ENCODE measurements at places on chromosomes 5 and 9. TPM values are rescaled to one million over a fixed set of nuclear protein-coding genes. Genes with fewer than 3 reads are reported as not detected.

RFX3 gene
- 12.8 TPM for total RNA-seq

ZDHHC11 gene
- total RNA-seq: 13.6 TPM

SERINC5 gene
- total RNA-seq: 21.3 TPM

KIF27 gene
- 2.7 TPM for total RNA-seq

TMEM174 gene
- not detected for total RNA-seq

ABO gene
- 0.36 TPM for total RNA-seq

FANCC gene
- 16.7 TPM for total RNA-seq

TRIM36 gene
- total RNA-seq: 0.12 TPM

NEUROG1 gene
- not detected for total RNA-seq

HTR1A gene
- total RNA-seq: not detected

PCDHGA5 gene
- total RNA-seq: 0.19 TPM

TNFSF8 gene
- total RNA-seq: 148 TPM

- H3K4me1 ChIP-seq: peaks cover 14% of the 10 kb centered on the region
- H3K4me3 ChIP-seq: no peak overlapping the region
- H3K36me3 ChIP-seq: no peaks in the 10 kb centered on the region
- H3K27me3 ChIP-seq: peaks cover 37% of the 10 kb centered on the region
These were observed 68.3 kb downstream of the KCNIP1 start for GRCh38 chr5:170571875-170572852.

GRCh38 chr5:93404246-93404645, 176.8 kb downstream of the NR2F1-AS1 start:
- H3K36me3 ChIP-seq: no peaks in the 10 kb centered on the region
- no peak overlapping the region for H3K4me3 ChIP-seq
- no peaks in the 10 kb centered on the region for H3K27me3 ChIP-seq
- H3K4me1 ChIP-seq: no peaks in the 10 kb centered on the region
- no peak overlapping the region for H3K27ac ChIP-seq

DNA sequence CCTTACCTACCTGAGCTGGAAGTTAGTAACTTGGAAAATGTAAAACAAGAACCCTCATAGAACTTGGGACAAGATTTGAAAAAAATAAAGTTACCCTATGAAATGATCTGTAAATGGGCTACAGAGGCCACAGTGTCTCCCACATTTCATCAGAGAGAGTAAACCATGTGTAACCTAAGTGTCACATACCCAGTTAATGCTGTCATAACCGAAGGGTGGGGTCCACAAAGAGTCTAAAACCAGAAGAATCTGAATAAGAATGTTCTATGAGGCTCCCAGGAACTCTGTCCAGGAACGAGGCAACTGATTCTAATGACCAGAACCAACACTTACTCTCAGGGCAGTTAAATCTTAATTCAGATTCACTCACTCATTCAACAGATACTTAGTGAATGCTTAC, 1.0 kb upstream of the FAM13B start:
- peak overlapping the region; percentile 90 for H3K4me3 ChIP-seq
- H3K27ac ChIP-seq: peak overlapping the region; percentile 96
- H3K4me1 ChIP-seq: peaks cover 38% of the 10 kb centered on the region
- no peaks in the 10 kb centered on the region for H3K27me3 ChIP-seq
- peaks cover 2% of the 10 kb centered on the region for H3K36me3 ChIP-seq

GRCh38 chr9:129720865-129721545, 31.8 kb downstream of the PTGES start:
- no peak for DNase-seq
- no peak overlapping the region for H3K4me3 ChIP-seq
- peaks cover 1% of the 10 kb centered on the region for H3K4me1 ChIP-seq
- H3K27me3 ChIP-seq: peaks cover 3% of the 10 kb centered on the region
- no peaks in the 10 kb centered on the region for H3K36me3 ChIP-seq

DNA sequence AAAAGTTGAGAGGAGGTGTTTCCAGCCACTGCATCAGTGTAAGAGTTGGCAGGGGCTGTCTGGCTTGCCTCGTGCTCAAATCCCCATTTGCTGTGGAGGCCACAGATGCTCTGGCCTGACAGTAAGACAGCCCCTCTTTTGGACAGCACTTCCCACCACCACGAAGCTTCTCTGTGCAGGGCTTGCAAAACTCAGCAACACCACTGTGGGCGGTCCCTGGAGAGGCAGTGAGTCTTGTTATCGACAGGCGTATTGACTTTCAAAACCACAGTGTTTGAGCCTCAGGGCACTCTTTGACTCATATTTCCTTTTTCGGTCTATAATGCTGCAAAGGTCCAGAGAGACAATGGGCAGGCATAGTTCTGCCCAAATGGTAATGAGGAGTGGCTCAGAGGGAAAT, 539.5 kb downstream of the EBF1 start:
- no peak for DNase-seq
- H3K36me3 ChIP-seq: no peaks in the 10 kb centered on the region
- H3K27ac ChIP-seq: no peak overlapping the region
- no peaks in the 10 kb centered on the region for H3K4me1 ChIP-seq
- H3K27me3 ChIP-seq: no peaks in the 10 kb centered on the region

DNA sequence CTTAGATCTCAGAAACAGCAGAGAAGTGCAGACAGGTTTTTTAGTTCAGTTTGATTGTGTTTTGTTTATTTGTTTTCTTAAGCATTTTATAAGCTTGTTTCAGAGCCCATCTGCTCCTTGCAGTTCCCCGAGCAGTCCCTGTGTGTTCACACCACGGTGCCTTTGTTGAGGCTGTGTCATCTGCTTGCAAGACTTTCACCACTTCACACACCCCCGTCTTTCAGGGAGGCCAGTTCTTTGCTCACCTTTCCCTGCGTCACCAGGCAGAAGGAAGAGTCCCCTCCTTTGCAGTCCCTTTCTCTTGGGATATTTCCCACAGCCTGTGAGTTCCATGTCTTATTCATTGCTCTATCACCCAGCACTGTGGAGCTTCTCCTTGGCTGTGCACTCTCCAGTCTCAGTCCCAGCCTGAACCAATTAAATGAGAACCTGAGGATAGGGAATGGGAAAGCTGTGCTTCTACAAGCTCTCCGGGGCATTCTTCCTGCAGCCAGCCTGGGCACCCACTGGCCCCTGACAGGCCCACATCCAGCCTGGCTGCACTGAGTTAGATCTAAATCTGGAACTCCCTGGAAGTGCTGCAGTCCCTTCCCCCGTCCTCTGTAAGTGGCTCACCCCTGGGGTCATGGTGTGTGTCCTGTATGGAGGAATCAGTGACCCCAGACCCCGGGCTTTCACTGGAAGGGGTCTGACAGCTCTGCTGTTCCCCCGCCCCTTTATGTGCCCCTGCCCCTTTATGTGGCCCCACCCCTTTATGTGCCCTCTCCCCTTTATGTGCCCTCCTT, 5.5 kb downstream of the MVB12B start:
- H3K36me3 ChIP-seq: no peaks in the 10 kb centered on the region
- H3K4me3 ChIP-seq: no peak overlapping the region
- no peak for DNase-seq
- peaks cover 8% of the 10 kb centered on the region for H3K4me1 ChIP-seq

DNA sequence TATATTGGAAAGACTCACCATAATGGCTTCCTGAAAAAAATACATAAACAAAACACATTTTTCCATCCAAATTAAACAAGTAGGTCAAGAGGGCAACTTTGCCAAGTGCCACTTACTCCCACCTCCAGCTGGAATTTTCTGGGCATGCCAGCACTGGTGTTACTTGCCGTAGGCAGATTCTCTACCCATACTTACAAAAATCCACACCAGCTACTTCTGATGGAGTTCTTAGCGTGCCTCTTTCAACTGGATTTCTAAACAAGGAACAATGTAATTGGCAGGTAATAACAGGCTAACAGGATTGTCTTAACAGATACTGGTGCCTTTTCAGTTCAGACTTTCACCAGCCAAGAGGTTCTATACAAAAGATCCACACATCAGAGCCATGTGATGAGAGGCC, 301.4 kb downstream of the MLLT3 start:
- no peaks in the 10 kb centered on the region for H3K27me3 ChIP-seq
- H3K4me3 ChIP-seq: peak overlapping the region; percentile 56
- peak overlapping the region; percentile 94 for H3K27ac ChIP-seq
- peaks cover 72% of the 10 kb centered on the region for H3K4me1 ChIP-seq

DNA sequence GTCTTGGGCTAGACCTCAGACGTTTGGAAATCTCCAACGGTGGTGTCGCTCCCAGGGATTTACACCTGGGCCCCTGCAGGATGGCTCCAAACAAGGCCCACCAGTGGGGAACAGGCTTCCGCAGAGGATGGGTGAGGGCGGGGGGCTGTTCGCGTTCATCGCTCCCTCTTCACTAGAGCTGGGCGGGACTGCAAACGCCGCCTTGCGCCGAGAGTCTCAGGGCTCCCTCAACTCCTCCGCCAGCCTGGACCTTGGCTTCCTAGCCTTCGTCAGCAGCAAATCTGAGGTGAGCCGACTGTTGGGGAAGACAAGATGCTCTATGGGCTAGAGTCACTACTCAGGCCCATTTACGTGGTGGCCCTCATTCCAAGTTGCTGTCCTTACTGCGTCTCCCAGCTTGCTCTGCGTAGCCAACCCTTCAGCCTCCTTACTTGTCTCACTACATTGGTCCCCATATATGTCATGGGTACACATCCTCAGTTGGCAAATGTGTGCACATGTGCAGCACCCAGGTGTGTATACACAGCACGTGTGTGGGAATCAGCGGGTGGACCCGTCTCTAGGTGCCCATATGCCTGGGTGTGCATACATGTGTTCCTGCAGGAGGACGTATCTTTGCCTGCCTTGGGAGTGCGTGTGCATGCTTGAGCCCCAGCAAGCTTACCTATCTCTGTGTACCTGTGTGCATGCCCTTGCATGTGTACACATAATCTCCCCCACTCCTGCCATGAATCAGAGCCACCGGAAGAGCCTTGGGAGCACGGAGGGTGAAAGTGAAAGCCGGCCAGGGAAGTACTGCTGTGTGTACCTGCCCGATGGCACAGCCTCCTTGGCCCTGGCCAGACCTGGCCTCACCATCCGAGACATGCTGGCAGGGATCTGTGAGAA, 10.5 kb downstream of the RGS14 start:
- H3K4me3 ChIP-seq: no peak overlapping the region
- no peaks in the 10 kb centered on the region for H3K27me3 ChIP-seq
- DNase-seq: no peak
- H3K36me3 ChIP-seq: peaks cover 42% of the 10 kb centered on the region

- H3K4me1 ChIP-seq: peaks cover 2% of the 10 kb centered on the region
- H3K27me3 ChIP-seq: no peaks in the 10 kb centered on the region
- DNase-seq: no peak
- no peak overlapping the region for H3K27ac ChIP-seq
These were observed 13.8 kb upstream of the CLIC3 start for GRCh38 chr9:137009938-137010732.

DNA sequence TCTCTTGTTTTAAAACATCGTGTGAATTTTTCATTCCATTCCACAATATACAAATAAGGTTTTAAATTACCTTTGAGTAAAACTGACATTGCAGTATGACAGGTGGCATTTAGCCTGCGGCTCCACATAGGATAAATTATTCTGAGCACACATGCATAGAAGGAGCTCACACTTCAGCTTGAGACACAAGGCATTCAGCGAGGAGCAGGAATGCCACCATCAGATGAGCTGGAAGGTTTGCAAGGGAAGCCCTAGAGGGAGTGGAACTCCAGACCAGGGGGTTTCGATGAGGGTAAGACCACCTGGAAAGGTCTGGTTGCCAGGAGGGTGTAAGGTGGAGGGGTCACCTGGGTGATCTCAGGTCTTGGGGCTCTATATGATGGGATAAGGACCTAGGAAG, 259.0 kb upstream of the ADRA1B start:
- no peak overlapping the region for H3K27ac ChIP-seq
- no peaks in the 10 kb centered on the region for H3K27me3 ChIP-seq
- no peaks in the 10 kb centered on the region for H3K4me1 ChIP-seq
- H3K36me3 ChIP-seq: no peaks in the 10 kb centered on the region

- no peak overlapping the region for H3K27ac ChIP-seq
- no peak overlapping the region for H3K4me3 ChIP-seq
- no peaks in the 10 kb centered on the region for H3K4me1 ChIP-seq
- DNase-seq: no peak
These were observed 616.8 kb downstream of the TLE4 start for GRCh38 chr9:80188579-80188978.

- no peaks in the 10 kb centered on the region for H3K36me3 ChIP-seq
- DNase-seq: no peak
- H3K27me3 ChIP-seq: no peaks in the 10 kb centered on the region
- H3K4me3 ChIP-seq: no peak overlapping the region
- no peak overlapping the region for H3K27ac ChIP-seq
These were observed 178.9 kb upstream of the TUSC1 start for GRCh38 chr9:25857147-25857546.

- H3K4me1 ChIP-seq: peaks cover 10% of the 10 kb centered on the region
- no peak for DNase-seq
- no peak overlapping the region for H3K4me3 ChIP-seq
- no peaks in the 10 kb centered on the region for H3K27me3 ChIP-seq
- no peak overlapping the region for H3K27ac ChIP-seq
- H3K36me3 ChIP-seq: peaks cover 32% of the 10 kb centered on the region
These were observed 31.6 kb downstream of the NNT start for GRCh38 chr5:43634621-43635020.

GRCh38 chr9:121286973-121287741, 19.2 kb downstream of the GSN start:
- H3K4me1 ChIP-seq: peaks cover 28% of the 10 kb centered on the region
- H3K4me3 ChIP-seq: peak overlapping the region; percentile 30
- peak overlapping the region; percentile 76 for H3K27ac ChIP-seq
- H3K36me3 ChIP-seq: no peaks in the 10 kb centered on the region

DNA sequence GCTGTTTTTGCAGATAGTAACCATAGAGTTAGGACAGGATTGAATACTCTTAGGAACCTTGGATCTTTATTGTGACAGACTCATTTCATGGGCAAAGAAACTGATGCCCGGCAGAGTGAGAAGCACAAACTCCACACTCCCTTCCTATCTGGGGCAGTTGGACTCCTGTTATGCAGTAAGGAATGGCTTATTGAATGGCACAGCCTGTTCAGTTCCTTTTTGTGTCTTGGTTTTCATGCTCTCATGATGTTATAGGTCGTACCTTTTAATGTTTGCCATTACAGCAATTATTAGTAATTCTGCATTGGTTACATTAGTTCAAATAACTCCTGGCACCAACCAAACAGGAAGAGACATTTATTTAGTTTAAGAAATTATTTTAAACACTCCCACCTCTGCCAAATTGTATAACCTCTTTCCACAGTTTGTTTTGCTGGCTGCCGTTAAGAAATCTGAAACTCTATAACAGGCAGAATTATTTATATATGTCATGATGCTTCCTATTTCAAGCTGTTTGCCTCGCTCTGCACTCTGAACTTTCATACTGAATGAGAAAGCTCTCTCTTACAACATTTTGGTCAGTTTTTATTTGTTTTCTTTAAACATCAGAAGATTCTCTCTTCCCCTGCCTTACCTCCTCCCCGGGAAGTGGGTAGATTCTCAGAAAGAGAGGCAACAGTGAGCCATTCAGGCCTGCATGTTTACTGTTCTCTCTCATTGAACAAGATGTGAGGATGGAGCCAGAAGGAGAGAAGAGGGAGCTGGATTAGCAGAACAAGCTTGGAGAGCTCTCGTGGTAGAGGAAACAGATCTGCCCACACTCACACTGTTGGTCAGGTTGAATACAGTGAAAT, 144.4 kb downstream of the ARHGEF28 start:
- H3K36me3 ChIP-seq: no peaks in the 10 kb centered on the region
- no peak overlapping the region for H3K4me3 ChIP-seq
- no peak for DNase-seq
- H3K27ac ChIP-seq: no peak overlapping the region
